ENCODE measurements at places on chromosomes 5 and 9.

GRCh38 chr5:116736671-116737070, 162.0 kb upstream of the SEMA6A start:
- no peak for DNase-seq

GRCh38 chr5:119354537-119355243, 1.1 kb upstream of the TNFAIP8 start:
- DNase-seq = no peak

DNA sequence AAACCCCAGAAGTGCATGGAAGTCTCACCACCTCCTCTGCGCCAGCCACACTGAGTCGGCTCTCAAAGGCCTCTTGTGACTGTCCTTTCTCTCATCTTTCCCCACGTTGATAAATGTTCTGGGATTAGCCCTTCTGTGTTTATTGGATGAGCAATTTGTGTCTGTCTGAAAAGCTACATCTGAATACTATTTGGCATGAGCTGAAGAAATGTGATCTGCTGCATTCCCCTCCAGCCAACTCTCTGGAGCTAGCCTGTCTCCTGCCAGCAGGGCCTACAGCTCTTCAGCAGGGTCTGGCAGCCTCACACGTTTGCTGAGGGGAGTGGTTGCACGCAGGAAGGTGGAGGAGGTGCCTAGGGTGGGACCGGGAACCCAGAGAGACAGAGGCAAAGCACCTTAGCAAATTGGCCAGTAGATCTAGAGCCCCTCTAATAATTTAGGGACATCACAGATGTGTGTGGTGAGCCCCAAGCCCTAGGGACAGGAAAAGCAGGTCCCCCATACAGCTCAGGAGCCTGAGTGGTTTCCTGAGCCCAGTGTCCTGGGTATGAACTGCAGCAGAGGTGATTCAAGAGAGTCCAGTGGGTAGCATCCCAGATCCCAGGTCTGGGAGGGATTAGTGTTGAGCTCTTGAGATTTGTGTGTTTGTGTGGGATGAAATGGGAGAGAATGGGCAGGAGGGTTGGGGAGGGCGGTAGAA, 20.5 kb upstream of the B4GALT1 start:
- DNase-seq = peak; percentile 30

- DNase-seq = no peak
Observed at GRCh38 chr9:6733831-6734230, 23.9 kb upstream of the KDM4C start.

- DNase-seq = no peak
Observed at GRCh38 chr5:132057498-132058255, 2.8 kb upstream of the IL3 start.

- DNase-seq = no peak
Observed at GRCh38 chr5:3099954-3100353, 348.5 kb upstream of the IRX2 start.

GRCh38 chr5:59799668-59800346, 93.7 kb downstream of the PDE4D start:
- DNase-seq = peak; percentile 55

- no peak for DNase-seq
Observed at GRCh38 chr5:16229357-16229940, 49.9 kb upstream of the MARCHF11 start.

DNA sequence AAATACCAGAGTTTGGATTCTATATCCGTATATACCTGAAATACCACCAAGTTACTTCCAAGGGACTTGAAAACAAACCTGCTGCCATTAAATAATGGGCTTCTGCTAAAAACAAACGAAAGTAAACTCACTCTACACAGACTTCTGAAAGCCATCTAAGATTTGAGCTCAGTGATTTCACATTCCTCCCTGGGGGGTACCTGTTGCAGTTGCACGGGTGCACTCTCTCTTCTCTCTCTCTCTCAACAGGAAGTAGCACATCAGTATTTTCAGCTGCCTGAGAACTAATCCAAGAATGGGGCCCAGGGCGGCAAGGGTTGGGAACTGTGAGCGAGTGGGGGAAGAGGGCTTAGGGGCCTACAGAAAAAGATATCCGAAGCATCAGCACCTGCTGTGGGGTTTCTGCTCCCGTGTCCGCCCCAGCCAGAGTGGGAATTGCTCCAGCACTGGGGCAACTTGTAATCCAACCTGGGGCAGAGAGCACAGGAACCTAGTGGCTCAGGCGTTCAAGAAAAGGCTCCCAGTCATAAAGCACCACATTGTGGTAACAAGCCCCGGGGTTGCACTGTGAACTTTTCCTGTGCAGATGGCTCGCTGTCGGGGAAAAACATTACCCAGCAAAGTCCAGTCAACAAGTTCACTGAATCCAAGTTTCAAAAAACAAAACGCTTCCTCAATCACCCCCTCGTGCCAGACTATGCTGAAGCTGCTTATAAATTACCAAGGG, 99.8 kb downstream of the EFNA5 start:
- peak; percentile 2 for DNase-seq

DNA sequence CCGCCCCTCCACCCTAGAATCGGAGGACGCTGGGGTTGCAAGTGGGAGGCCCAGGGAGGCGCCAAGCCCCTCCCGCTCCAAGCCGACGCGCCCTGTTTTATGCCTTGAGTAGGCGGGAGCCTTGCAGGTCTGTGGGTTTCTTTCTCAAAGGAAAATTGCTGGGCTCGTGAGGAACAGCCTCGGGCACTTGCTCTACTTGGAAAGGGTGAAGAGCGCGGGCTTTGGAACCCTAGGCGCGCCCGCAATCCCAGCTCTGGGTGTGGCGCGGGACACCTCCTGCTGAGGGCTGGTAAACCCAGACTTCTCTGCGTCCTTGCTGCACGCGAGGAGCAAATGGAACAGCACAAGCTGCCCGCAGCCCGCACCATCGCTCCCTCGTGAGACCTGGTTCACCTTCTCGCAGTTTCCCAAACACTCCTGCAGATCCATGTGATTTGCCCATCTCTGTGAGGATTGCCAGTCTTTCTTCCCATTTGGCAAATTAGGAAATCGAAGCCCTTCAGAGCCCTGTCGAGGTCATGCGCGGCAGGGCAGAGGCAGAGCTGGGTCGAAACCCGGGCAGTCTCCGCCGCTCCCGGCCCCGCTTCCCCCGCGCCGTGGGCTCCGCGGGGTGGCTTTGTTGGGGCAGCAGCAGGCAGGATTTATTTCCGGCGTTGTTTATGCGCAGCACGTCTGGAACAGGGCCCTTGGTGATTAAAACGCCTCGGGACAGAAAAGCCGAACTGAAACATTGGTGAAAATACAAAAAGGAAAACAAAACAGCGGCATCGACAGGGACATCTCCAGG, 98.4 kb upstream of the CPLX2 start:
- no peak for DNase-seq

DNA sequence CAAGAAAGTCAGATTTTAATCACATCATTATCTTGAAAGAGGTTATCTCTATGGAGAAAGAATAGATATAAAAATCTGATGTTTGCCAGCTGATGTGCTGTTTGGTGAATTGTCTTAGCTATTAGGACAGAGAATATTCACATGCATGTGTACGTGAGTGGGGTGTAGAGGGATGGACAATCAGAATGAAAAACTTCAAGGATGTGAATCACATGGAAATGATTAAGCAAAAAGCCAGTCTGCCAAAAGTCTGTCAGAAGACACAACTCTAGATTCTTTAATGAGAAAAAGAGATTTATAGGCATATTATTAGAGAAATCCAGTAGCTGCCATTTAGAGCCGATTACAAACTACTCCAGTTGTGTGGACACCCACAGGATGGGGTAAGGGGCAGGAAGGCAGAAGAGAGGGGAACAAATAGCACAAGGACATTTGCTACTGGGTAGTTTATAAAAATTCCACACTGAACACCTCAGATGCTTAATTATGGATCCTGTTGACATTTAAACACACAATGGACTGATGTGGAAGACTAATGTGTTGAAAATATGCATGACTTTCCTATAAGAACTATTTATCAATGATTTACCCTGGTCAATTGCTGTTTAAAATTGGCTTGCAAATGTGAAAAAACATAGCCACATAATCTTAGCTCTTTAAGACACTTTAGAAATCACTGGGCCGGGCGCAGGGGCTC, 127.4 kb downstream of the PTTG1 start:
- DNase-seq = no peak

- DNase-seq = no peak
Observed at GRCh38 chr5:168611165-168611564, 32.0 kb upstream of the PANK3 start.

DNA sequence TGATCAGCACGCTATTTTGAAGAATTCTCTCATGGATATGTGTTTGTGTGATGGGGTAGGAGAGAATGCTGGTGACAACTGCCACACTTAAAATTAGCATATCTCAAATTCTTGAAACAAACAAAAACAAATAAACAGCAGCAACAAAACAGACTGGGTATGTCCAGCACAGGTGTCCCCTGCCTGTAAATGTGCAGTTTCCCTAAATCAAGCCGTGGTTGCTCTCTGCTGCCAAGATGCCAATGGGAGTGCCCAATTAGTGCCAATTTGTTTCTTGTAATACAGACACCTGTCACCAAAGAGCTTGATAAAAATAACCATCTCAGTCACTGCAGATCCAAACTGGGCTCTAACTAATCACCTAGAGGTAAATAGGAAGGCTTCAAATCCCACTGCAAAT, 144.2 kb upstream of the SMARCA2 start:
- DNase-seq = no peak

- peak; percentile 46 for DNase-seq
Observed at GRCh38 chr5:71932131-71932654, 175.1 kb upstream of the MAP1B start.
